ENCODE measurements at places on chromosomes 3 and 15.

GRCh38 chr3:79154865-79155264 lies 612.9 kb downstream of the ROBO1 start:
- ATAC-seq: no peak

DNA sequence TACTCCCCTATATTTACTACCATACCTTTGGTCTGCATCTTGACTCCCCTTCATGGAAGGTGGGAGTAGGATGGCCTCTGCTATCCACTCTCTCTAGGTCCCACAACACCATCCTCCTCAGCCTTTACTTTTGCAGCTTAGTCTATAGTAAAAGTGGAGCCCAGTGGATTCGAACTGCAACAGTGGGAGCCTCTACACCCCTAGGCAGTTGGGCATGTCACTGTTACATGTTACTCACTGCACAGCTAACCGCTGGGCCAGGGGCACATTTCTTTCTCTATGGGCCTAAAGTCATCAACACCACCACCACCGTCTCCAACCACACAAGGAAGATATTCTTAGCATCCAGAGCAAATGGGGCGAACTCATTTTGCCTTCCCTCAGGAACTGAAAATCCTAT lies 62.9 kb downstream of the KLF13 start:
- no peak for ATAC-seq

GRCh38 chr3:123341-123740 lies 73.2 kb upstream of the CHL1 start:
- ATAC-seq: no peak

GRCh38 chr3:79341961-79342360 lies 425.8 kb downstream of the ROBO1 start:
- ATAC-seq: no peak

- no peak for ATAC-seq
Measured at GRCh38 chr15:67796196-67797127, 28.8 kb upstream of the SKOR1 start.

GRCh38 chr3:66092175-66092995 lies 53.7 kb upstream of the MAGI1 start:
- peak; percentile 66 for ATAC-seq

DNA sequence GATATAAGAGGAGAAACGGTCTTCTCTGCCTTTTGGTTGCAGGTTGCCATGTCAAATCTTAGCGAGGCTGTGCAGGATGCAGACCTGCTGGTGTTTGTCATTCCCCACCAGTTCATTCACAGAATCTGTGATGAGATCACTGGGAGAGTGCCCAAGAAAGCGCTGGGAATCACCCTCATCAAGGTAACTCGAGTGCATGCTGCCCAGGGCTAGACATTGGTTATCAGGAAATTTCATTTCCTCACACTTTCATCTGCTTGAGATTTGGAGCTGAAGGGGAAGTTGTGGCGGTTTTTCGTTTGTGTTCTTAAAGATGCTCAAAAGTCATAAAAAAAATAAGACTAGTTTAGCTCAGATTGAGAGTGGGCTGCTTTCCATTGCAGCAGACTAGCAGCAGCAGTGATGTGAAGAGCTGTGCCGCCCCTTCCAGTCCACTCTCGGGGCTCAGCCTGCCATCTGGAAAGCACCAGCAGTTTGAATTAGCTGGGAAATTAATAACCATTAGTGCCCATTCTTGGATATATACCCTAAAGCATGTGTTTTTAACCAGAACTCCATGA lies 32.2 kb downstream of the GPD1L start:
- peak; percentile 39 for ATAC-seq

DNA sequence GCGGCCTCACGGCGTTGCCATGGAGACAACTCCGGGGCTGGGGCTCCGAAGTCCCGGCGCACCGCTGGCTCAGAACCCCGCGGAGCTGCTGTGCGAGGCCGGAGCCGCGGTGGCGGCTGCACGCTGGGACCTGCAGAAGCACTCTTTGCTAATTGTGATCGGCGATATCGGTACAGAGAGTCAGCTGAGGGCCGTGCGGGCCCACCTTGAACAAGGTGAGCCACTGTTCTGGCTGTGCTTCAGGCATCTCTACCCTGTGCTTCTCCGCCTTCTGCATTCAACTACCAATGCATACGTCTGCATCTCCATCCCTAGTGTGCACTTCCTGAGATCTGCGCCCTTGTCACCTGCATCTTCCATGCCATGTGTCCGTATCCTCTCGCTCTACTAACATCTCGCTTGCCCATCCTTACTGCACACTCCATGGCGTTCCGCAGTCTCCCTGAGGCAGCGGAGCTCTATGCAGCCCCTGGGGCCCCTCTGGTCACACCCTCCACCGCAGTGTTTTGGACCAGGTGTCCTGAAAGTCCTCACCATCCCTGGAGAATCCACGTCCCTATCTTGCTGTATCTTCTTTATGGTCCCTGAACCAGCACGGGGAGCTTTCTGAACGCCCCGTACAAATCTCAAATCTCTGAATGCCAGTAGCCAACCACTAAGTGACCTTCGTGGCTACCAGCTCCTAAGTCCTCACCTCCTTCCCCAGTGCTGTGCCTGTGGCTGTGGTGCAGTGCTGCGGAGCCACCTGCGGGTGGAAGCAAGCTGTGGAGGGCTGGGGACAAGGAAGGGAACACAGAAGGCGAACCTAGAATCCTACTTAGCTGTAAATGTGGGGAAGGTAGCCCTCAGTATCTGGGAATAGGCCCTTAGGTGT lies 6.2 kb upstream of the MAP1A start:
- ATAC-seq: peak; percentile 48

GRCh38 chr3:30112902-30113484 lies 493.4 kb upstream of the TGFBR2 start:
- peak; percentile 79 for ATAC-seq

GRCh38 chr3:28050885-28051284 lies 190.5 kb upstream of the CMC1 start:
- ATAC-seq: no peak

DNA sequence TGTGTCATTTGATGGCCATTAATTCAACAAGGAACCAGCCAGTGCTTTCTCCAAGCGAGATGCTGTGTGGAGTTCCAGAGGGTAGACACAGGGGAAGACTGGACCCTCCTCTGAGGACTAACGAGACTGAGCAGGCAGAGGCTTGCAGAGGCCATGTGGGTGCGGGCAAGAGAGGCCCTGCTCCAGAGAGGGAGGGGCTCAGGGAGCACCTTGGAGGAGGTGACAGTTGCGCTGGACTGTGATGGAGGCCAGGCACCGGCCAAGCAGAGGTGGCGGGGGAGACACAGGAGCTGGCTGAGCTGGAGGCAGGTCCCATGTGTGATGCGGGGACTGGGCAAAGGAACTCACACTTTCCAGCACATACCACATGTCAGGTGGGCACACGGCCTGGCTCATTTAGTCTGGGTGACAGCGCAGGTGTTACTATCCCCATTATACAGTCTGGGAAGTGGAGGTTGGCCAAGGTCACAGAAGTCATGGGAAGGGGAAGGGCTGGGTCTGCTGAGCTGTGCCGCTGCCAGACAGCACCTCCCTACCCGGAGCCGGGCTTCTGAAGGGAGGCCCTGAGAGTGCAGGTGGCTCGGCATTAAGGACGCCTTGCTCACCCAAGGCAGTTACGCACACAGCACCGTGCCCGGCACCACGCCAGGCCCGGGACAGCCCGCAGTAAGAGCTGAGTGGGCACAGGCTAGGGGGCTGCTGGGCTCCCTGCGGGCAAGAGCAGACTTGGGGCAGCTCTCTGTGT lies 3.7 kb downstream of the MELTF start:
- no peak for ATAC-seq

DNA sequence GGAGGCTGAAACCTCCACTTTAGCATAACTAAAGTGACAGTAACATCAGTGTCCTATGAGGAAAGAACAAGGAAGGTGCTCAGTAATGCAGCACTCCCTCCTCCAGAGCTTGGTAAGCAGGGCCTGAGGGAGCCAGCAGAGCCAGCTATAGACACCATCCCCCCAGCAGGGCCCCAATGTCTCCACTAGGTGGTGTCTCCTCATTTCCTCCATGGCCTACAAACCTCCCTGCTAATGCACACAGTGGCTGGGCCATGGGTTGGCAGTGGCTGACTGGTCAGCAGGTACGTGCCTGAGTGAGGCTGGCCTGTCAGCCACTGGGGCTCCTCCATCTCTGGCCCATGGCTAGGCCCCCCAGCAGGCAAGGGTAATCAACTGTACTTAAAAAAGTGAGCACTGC lies 13.6 kb downstream of the MRPS25 start:
- ATAC-seq: peak; percentile 97

DNA sequence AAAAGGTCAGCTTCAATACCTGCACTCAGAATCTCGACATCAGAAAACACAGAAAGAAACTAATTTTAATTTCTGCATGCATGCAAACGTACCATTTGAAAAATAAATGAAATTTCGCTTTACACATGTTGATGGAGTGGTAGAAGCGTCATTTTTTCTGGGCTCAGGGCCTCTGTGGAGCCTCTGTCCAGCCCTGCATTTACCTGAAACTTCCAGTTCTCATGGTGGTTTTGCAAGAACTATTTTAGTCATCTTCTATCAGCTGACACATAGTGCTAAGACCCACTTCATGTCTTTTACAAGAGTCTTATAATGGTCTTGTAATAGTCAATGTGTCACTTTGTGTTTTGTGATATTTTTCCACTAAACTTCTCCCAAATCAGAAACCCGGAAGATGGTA lies 5.3 kb downstream of the KY start:
- ATAC-seq: no peak

- ATAC-seq: no peak
Measured at GRCh38 chr3:134459562-134459961, 26.2 kb downstream of the ANAPC13 start.

DNA sequence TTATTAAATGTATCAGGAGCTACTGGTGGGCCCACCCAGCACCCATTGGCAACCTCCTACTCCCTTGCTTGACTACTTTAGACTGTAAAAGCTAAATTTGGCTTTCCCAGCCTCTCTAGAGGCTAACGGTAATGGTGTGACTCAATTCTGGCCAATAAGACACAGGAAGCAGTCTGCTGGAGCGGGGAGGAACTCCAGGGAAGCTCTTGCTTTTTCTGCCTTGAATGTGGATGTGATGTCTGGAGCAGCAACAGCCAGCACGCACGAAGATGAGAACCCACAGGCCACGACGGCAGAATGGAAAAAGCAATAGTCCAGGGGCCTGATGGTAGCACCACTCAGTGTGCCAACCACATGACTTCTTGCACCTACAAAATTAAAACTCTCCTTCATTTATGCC lies 39.9 kb downstream of the RAB6B start:
- ATAC-seq: no peak

DNA sequence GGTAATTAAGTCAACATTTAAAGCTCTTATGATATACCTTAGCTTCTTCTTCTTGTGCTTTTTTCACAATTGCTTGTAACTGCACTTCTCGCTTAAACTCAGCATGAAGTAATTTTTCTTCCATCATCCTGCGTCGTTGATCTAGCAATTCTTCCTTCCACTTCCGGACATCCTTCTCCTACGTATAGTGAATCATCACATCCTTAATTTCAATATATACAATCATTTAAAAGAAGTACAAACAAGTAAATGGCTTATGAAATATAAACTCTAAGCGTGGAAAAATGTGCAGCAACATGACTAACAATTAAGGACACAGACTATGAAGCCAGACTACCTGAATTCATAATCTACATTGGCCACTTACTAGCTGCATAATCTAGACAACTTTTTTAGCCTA lies 151.4 kb downstream of the SCAPER start:
- ATAC-seq: no peak

GRCh38 chr3:192382861-192383260 lies 344.5 kb downstream of the FGF12 start:
- ATAC-seq: no peak
